ENCODE measurements at places on chromosomes 11 and 22.

DNA sequence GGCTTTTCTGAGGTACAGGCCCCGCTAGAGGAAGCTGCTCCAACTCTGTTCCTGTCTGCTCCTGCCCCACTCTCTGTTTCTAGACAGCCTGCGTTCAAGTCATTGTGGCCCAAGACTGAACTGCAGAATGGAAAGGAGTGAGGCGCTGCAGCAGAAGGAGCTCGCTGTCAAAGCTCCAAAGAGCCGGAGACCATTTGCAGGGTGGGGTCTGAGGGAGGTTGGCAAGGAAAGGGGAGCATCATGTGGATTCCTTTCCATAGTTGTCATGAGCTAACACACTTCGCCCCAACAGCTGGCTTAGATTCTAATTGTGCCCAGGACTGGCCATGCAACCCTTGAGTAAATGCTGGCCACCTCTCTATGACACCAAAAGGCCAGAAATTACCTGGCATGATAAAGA lies 18.8 kb downstream of the APOL4 start:
- DNase-seq, result no peak

DNA sequence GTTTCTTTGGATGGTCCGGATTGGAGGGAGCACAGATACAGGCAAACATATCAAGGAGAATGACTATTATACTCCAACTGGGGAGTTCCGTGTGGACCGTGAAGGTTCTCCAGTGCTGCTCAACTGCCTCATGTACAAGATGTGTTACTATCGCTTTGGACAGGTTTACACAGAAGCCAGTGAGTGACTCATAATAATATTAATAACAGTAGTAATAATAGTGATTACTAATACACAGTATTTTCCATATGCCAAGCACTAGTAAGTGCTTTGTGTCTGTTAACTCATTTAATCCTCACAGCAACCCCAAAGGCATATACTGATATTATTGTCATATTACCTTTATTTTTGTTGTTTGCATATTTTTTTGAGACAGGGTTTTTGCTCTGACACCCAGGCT lies 6.6 kb upstream of the CHEK1 start:
- DNase-seq, result no peak

DNA sequence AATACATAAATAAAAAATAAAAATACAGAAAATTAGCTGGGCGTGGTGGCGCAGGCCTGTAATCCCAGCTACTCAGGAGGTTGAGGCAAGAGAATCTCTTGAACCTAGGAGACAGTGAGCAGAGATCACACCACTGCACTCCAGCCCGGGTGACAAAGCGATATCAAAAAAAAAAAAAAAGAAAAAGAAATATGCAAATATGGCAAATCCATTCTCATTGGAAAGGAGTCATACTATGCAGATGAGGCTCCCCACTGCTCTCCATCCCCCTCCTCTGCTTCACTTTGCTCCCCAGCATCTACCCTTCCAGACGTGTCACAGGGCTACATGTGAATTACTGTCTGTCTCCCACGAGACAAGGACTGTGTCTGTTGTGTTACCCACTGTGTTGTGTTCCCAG lies 36.3 kb upstream of the PDGFB start:
- no peak for DNase-seq

- no peak for DNase-seq
Measured at GRCh38 chr11:17932472-17932871, 80.4 kb downstream of the SERGEF start.

- DNase-seq, result no peak
Measured at GRCh38 chr22:32564170-32565001, 89.8 kb downstream of the FBXO7 start.

DNA sequence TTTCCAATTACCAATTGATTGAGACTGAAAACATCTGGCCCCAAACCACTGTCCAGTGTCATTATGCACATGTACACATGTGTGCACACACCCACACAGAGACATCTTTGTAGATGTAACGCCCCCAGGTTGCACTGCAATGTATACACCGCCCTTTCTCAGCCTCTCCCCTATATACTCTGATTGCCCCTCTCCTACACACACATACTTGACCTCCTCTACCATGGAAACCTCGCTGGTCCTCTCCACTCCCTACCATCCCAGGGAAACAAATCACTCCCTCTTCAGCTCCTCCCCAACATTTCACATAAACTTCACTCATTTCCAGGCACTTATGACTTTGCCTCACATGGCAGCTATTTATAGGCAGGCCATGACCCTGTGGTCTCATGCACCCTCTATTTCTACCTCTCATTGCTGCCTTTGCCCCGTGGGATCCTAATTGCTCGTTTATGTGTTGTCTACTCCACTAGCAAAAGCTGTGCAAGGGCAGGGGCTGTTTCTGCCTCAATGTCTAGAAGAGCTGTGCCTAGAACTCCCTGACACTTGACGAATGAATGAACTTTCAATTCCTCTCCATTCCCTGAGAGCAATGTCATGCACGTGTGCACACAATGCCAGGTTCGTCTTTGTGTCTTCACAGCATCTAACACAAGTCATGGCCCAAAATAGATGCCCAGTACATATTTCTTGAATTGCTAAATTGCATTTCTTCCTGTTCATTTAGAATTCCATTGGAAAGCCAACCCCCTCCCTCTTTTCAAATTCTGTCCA lies 10.0 kb upstream of the TMA7B start:
- DNase-seq, result no peak

DNA sequence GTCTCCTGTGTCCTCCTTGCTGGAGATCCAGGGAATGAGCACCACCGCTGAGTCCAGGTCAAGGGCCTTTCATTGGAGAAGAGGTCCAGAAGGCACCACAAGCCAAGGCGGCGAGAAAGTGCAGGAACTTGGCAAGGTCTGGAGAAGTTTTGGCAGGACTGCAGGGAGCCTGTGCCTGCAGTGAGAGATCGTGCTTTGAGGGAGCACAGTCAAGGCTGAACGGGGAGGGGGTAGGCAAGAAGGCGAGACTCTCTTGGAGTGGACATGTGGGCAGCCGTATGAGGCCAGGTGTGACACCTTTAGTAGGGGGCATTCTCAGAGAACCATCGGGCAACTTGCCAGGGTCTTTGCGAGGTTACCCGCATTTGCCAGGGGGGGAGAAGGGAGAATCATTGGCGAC lies 30.5 kb downstream of the LRRC10B start:
- no peak for DNase-seq

DNA sequence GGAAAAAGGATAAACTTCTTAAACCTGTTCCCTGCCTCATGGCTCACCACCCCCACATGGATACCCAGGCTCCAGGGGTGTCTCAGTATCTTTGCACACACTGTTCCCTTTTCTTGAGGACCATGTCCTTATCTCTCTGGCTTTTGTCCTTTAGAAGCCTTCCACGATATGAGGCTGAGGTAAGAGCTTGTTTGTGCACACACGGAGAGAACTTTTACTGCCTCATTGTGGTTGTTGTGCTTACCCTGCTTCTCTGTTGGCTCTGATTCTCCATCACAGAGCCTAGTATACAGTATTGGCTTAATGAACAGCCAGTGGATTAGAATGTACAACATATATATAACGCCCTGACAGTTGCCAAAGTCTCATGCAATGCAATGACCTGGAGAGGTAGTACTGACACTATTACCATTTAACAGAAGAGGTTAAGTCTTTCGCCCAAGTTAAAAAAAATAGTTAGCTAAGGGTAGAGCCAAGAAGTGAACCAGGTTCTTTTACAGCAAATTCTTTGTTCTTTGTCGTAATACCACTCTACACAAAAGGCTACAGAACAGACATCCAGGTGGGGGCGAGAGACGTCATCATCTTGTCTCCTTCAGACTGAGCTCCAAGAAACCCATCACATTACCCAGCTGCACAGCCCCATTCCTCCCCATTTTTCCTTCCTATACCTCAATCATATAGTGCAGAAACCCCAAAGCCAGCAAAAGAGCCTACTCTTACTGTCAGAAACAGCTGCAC lies 117.3 kb downstream of the PLEKHA7 start:
- DNase-seq, result no peak

- no peak for DNase-seq
Measured at GRCh38 chr11:80727315-80727714, 1286.5 kb upstream of the TENM4 start.

- no peak for DNase-seq
Measured at GRCh38 chr22:43147821-43148220, 3.5 kb upstream of the TSPO start.

- DNase-seq, result no peak
Measured at GRCh38 chr11:65851811-65852507, 6.0 kb downstream of the CFL1 start.

GRCh38 chr11:116596346-116597260 lies 176.2 kb downstream of the BUD13 start:
- no peak for DNase-seq

DNA sequence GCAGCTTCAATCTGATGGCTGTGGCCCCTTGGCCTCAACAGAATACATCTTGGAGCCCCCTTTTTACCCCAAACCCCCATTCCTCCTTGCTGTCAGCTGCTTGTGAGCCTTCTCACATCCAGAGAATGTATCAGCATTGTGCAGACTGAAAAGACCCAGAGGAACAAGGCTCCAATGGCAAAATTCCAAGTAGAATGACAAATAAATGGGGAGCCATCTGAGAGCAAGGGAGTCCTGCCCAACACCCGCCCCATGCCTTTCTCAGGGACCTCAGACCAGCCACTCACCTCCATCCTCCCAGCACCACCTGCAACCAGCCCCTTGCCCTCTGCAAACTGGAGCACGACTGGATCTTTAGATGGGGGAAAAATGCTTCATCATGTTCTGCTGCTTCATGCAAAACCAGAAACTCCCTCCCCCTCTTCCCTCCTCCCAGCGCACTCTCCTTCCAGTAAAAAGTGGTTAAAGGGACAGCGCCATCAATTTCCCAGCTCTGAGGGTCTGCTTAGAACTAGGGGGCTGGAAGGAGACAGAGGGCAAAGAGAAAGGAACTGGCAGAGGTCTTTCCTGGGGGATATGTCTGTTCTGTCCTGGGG lies 2.2 kb upstream of the NEFH start:
- no peak for DNase-seq

GRCh38 chr22:38554281-38554680 lies 15.7 kb downstream of the DMC1 start:
- no peak for DNase-seq

DNA sequence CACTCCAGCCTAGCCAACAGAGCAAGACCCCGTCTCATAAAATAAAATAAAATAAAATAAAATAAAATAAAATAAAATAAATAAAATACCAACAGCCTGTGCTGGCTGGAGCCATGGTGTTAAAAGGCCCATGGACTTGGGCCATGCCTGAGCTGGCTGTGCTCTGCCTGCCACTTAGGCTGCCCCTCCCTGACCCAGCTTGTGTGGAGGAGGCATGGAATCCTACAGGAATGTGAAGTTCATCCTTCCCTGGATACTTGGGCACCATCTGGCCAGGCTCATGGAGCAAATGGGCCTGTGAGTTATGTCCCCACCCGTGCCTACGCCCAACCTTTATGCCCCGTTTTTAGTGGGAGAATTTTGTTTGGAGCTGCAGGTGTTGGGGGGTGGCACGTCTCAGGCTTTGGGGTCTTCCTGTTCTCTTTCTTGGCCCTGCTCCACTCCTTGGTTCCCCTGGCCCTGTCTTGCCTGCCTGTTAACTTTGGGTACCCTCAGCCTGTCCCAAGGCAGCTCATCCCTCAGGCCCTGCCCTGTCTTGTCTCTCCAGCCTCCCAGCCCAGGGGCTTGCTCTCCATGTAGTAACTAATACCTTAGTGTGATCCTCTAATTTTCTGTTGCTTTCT lies 51.3 kb downstream of the BCR start:
- no peak for DNase-seq

DNA sequence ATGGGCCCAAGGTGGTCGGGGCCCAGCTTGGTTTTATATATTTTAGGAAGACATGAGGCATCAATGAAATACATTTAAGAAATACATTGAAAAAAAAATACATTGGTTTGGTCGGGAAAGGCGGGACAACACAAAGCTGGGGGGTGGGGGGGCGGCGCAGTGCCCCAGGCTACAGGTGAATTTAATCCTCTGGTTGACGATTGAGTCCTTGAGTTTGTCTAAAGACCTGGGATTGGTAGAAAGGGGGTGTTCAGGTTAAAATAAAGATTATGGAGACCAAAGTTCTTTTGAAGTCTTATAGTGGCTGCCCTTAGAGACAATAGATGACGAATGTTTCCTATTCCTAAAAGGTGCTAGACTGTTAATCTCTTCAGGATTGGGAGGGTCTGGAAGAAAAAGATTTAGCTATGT lies 3.1 kb downstream of the IFITM1 start:
- DNase-seq, result no peak

- DNase-seq, result no peak
Measured at GRCh38 chr11:77278595-77279506, 22.6 kb downstream of the GDPD4 start.

GRCh38 chr11:12079726-12080556 lies 30.4 kb upstream of the MICAL2 start:
- DNase-seq, result no peak

DNA sequence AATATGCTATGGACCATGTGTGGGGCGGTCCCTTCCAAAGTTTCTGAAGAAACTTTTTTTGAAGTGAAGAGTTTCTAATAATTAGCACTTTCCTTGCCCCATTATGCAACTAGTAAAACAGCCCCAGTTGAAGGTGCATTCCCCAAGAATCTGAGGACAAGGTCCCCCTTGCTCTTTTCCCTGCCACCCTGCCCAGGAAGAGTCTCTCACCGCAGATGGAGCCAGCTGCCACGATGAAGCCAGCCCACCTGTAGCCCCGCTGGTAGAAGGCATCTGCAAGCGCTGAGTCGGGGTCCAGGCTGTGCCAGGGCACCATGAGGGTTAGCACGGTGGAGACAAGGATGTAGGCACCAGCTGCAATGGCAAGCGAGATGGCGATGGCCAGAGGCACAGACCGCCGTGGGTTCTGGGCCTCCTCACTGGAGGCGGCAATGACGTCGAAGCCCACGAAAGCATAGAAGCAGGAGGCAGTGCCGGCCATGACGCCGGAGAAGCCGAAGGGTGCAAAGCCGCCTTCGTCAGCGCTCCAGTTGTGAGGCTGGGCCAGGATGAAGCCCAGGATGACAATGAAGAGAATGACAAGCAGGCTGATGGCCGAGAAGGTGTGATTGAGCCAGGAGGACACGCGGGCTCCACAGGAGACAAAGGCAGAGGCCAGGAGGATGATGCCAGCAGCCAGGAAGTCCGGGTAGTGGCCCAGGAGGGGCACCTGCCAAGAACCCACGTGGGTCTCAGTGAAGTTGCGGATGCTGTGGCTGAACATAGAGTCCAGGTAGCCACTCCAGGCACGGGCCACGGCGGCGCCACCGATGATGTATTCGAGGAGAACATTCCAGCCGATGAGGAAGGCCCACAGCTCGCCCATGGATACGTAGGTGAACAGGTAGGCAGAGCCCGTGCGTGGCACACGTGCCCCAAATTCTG lies 1.5 kb downstream of the SLC7A4 start:
- DNase-seq, result no peak
